ENCODE measurements at places on chromosomes 13 and 19.

DNA sequence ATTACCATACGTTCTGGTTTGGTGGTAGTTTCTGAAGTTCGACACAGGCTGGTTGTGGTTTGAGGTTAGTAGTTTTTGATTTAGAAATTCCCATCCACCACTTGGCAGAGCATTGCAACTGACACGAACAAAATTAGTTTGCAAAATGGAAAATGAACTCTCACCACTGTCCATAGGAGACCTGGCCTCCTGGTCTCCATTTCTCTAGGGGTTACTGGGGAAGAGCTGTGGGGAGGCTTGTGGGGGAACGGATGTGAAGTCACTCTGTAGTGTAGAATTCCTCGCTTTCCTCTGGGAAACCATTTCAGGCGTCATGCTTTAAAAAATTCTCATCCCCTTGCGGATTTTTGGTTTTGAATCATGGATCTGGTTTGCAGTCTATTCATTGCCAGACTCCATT is 321.5 kb upstream of the MAB21L1 start:
- no peak for DNase-seq

- no peak for DNase-seq
Measured at GRCh38 chr13:24104723-24105122, 55.8 kb upstream of the SPATA13 start.

DNA sequence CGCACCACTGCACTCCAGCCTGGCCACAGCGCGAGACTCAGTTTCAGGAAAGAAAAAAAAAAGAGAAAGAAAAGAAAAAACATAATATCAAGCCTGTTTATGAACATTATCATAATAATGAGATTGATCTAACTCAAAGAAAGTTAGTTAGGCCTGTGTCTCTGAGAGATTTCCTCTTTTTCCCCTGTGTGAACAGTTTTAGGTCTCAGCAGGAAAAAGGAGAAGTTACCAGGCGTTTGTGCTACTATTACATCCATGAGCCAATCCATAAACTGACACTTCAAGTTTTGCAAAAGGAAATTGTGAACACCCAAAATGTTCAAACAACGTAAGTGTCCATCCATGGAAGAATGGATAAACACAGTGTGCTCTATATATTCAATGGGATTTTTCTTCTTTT is 3.8 kb downstream of the TARM1 start:
- DNase-seq = no peak

DNA sequence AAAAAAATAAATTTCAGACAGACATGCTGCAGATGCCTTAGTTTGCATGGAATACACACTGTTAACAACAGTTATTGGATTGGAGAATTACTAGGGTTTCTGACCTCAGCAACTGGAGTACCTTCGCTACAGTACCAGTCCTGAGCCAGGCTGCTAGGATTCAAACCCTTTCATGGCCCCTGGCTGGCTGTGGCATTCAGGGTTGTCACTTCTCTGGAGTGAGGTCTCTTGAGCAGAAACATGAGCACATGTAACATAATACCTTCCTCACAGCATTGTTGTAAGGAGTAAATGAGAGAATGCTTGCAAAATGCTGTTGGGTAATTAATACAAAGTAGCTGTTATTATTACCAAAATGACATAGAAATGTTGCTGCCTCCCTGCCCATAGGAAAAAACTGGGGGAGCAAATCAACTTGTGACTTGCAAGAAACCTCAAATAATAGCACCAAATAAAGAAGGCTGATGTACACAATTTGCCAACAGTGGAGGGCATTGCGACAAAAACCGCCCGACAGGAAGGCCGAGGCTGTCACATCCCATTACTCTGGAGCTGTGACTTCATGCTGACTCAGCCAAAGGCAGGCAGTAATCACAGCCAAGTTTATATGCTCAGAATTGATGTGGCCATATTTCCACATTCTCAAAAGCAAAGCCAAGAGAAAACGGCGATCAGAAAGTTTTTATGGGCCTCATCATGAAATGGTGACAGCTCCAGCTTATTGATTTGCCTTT is 100.4 kb downstream of the RFC3 start:
- no peak for DNase-seq

Data from DND-41 (cell line).